ENCODE measurements at places on chromosomes 11 and 22.

- no peak for DNase-seq
These were observed 13.5 kb downstream of the ACO2 start for GRCh38 chr22:41482319-41482935.

DNA sequence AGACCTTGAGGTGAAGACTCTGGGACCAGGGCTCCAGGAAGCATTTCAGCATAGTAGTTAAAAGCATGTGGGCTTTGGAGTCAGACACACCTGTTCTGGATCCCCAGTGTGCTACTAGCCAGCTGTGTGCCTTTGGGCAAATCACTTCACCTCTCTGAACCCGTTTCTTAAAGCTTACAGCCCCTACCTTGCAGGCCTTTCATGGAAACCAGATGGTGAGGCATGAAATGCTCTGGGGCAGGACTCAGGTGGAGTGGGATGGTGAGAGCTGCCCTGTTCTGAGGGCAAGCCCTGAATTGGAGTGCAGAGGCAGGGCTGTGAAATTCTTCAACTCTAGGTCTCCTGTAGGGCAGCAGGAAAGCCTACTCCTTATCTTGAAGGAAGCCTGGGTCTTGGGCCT is 10.5 kb downstream of the UCP2 start:
- DNase-seq: no peak

DNA sequence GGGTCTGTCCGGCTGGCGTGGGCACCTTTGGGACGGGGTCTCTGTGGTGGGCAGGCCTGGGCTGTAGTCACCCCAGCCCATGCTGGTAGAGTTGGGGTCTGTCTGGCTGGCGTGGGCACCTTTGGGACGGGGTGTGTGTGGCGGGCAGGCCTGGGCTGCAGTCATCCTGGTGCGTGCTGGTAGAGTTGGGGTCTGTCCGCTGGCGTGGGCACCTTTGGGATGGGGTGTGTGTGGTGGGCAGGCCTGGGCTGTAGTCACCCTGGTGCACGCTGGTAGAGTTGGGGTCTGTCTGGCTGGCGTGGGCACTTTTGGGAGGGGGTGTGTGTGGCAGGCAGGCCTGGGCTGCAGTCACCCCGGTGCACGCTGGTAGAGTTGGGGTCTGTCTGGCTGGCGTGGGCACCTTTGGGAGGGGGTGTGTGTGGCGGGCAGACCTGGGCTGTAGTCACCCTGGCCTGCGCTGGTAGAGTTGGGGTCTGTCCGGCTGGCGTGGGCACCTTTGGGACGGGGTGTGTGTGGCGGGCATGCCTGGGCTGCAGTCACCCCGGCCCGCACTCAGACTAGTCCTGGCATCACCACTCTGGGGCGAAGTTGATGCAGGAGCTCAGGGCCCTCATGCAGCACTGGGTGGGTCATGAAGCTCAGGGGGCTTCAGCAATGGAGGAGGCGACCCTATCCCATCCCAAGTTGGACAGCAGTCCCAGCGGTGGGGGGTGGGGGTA is 19.3 kb downstream of the PRR33 start:
- DNase-seq: no peak

GRCh38 chr11:95877291-95877690 is 46.6 kb downstream of the MTMR2 start:
- no peak for DNase-seq

GRCh38 chr11:134003792-134004495 is 47.2 kb upstream of the IGSF9B start:
- no peak for DNase-seq

DNA sequence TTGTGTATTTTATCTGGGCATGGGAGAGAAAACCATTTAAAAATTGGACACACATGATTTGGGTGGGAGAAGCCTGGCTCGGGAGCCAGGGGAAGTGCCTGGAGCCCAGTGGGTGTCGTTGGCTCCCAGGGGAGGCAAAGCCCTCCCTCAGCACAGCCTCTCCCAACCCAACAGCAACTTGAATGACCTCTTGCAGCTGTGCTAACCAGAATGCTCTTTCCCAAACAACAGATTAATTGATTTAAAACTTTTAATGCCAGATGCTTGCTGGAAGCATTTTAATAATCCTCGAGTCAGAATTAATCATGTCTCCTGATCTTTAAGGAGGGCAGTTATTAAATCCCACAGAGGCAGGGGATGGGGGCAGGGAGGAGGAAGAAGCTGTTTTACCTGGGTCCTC is 401.6 kb downstream of the BUD13 start:
- no peak for DNase-seq

DNA sequence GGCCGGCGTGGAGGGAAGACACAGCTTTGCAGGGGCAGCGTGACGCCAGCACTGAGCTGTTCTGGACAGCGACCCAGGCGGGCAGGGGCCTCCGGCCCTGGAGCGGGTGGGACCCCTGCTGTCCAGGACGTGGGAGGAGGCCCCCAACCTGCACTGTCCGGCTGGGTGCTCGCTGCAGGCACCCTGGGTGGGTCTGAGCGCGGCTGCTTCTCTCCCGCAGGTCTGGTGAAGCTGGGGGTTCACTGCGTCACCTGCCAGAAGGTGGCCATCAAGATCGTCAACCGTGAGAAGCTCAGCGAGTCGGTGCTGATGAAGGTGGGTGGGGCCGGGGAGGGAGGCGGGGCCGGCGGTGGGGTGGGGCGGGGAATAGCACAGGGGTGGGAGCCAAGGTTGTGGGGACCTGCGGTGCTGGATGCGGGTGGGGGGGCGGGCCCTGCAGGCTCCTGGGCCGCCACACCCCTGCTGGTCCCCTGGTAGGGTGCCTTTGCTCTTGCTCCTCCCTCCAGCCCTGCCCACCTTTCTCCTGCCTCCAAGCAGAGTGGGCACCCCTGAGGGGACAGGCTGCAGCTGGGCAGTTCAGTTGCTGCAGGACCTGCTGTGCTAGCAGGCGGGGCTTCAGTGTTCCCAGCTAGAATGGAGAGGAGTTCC is 46.2 kb downstream of the BRSK2 start:
- DNase-seq: no peak

GRCh38 chr22:25360891-25361645 is 141.6 kb downstream of the CRYBB2 start:
- DNase-seq: no peak

- no peak for DNase-seq
These were observed 56.7 kb upstream of the PTPRJ start for GRCh38 chr11:47923667-47924066.

- DNase-seq: no peak
These were observed 57.9 kb downstream of the BUD13 start for GRCh38 chr11:116714902-116715301.

DNA sequence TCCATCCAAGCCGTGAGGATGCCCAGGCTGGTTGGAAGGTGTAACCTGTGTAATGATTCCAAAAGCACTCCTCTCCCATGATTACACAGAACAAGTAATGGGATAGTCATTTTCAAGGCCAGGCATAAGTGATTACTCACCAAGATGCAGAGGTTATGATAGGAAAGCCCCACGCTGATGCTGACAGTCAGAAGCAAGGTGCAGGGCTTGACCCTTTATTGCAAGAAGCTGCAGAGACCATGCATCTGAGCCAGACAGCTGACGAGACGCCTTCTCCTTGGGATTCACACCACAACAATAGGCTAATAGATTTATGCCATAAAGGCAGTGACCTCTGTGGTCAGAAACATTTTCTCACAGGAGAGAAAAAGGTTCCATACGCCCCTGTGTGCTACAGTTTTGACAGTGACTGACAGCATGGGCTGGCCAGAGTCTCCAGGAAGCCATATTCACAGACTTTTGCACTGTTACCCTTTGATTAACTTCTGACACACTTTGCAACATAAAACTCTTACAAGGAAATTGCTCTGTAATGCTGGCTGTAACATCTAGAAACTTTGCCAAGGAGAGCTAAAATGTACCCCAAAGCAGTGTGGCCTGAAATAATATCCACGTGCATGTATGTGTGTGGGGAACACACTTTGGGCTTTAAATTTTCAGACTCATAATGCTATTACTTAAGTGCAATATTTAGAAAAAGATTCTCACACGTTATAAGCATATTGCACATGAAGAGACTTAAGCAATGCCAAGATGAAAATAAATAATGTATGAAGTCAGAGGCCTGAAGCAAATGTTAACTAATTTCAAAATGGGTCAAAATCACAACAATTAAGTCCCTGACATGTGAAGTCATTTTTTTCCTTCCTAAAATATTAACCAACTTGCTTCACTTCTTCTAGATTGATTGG is 1079.0 kb upstream of the TENM4 start:
- DNase-seq: no peak

DNA sequence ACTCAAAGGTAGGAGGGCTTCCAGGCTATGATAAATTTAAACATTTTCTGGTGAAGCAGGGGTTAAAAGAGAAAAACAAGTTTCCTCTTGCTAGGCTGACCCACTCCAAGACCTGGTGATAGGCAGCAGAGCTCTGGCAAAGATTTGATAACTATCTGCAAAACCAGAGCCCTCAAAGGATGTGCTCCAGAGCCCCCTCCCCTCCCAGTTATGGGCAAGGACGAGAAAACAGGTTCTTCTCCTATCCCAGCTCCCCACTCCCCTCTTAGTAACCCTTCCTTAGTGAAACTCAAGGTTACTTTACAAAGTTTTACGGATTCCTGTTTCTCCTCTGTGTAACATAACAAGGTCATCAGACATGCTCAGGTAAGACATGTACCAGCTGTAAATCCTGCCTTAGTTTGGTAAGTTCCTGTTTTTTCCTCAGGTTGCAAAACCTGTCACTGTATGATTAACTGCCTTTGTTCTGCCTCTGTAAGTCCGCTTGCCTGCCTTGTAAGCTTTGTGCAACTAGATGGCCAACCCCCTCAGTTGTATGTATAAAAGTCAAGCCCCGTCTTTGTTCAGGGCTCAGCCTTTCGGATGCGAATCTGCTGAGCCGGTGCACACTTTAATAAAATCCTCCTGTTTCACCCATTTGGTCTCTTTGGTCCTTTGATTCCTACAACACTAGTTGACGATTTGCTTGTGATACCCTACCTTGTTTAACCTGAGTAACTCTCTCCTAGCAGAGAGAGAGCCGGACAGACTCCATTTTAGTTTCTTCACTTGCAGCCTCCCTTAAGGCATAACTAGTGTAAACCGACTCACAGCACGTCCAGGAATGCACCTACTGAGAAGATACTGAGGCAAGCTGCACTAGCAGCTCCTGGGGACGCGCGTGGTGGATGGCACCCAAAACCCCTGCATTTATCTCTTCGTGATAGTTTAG is 13.9 kb downstream of the APOBEC3H start:
- DNase-seq: no peak

DNA sequence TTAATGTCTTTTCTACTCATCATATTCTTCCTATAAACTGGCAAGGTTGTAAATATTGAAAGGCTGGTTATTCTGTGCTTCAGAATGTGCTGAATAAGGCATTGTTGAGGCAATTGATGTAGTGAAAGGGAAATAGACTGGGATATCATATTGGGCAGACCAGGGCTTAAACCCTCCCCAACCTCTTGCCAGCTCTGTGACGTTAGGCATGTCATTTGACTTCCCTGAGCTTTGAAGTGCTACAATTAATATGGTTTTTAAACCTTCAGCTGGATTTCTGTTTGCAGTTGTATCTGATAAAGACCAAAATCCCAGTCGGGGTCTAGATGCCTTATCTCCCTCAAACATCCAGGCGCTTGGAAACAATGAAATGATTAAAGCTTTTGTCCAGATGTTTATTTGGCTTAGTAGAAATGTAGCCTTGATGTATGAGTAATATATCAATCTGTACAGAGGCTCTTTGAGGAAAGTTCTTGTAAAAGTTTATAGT is 208.1 kb downstream of the DBX1 start:
- DNase-seq: no peak

GRCh38 chr11:96282625-96283220 is 60.3 kb downstream of the MAML2 start:
- DNase-seq: no peak

GRCh38 chr11:72863091-72863490 is 48.9 kb downstream of the ATG16L2 start:
- no peak for DNase-seq

DNA sequence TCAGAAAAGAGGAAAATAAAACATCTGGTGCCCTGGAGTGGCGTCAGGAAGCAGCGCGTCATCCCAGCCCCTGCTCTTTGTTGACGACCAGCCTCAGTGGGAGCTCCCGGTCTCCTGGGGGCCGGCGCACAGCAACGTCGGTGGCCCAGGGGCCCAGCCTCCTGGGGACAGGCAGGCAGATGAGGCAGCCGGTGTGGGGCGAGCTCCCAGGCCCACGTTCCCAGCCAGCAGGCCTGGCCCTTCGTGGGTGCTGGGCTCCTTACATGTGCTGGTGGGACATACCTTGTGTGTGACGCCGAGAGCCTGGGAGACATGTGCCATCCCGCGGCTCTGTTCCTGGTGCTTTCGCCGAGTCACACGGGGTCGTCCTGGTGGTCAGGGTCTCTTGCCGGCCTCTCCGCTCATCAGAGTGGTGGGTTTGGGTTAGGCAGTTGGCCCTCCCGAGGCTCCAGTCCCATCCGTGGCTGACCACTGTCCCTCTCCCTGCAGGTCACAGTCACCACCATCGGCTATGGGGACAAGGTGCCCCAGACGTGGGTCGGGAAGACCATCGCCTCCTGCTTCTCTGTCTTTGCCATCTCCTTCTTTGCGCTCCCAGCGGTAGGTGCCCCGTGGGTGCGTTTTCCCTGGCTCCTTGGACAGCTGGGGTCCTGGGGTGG is 116.7 kb downstream of the KCNQ1OT1 start:
- no peak for DNase-seq

- DNase-seq: no peak
These were observed 111.3 kb downstream of the GGTLC2 start for GRCh38 chr22:22755778-22756100.

- no peak for DNase-seq
These were observed 774.3 kb downstream of the FAM181B start for GRCh38 chr11:81959341-81959740.

- no peak for DNase-seq
These were observed 8.5 kb downstream of the SPON1 start for GRCh38 chr11:13970986-13971385.

DNA sequence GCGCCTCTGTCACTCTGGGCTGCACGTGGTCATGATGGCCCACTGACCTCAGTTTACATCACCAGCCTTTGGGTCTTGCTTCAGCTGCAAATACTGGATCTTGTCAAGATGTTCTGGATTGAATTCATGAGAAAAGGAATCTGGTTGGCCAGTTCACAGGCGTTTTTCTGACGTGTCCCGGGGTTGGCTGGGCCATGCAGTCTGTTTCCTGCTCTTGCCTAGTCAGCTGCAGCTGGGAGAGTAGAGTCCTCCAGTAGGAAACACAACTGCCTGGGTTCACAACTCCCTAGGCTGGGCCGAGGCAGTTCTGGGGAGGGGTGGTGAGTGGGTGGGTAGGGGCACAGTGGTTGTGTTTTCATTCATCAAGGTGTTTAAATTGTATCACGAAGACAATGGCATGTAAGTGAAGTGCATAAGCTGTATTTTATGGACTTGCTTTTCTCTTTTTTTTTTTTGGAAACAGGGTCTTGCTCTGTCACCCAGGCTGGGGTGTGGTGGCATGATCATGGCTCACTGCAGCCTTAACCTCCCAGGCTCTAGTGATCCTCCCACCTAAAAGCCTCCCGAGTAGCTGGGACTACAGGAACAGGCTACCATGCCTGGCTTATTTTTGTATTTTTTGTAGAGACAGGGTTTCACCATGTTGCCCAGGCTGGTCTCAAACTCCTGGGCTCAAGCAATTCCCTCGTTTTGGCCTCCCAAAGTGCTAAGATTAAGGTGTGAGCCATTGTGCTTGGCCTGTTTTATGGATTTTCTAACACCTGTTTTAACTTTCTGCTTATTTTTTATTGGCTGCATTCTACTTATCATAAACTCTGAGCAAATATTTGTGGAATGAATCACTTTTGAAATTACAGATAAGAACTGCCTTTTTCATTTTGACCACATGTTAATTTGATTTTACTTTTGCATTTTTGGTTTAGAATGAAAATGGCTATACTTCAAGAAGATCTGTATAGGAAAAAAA is 54.0 kb upstream of the PITPNB start:
- no peak for DNase-seq

- no peak for DNase-seq
These were observed 1003.3 kb upstream of the CCDC90B start for GRCh38 chr11:84289381-84289906.

GRCh38 chr22:23394525-23395326 is 185.4 kb downstream of the IGLL1 start:
- DNase-seq: no peak
